ENCODE measurements at places on chromosomes 4 and X.

DNA sequence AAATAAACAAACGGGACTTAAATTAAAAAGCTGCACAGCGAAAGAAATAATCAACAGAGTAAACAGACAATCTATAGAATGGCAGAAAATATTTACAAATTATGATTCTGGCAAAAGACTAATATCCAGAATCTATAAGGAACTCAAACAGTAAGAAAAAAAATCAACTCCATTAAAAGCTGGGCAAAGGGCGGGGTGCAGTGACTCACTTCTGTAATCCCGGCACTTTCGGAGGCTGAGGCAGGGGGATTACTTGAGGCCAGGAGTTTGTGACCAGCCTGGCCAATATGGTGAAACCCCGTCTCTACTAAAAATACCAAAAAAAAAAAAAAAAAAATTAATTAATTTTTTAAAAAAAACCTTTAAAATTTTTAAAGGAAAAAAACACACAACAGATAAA lies 109.0 kb downstream of the ATP11C start:
- DNase-seq, result no peak

DNA sequence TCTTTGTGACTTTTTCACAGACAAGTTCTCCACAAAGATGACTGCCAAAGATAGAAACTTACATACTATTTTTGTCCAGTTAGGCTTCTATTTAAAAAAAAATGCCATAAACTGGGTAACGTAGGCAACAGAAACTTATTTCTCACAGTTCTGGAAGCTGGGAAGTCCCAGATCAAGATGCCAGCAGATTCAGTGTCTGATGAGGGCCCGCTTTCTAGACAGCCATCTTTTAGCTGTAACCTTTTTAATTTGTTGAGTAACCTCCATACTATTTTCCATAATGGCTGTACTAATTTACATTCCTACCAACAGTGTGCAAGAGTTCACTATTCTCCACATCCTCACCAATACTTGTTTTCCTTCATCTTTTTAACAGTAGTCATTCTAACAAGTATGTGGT lies 55.5 kb downstream of the ARHGEF38 start:
- DNase-seq, result no peak

GRCh38 chr4:2695346-2696060 lies 60.6 kb downstream of the TNIP2 start:
- no peak for DNase-seq

DNA sequence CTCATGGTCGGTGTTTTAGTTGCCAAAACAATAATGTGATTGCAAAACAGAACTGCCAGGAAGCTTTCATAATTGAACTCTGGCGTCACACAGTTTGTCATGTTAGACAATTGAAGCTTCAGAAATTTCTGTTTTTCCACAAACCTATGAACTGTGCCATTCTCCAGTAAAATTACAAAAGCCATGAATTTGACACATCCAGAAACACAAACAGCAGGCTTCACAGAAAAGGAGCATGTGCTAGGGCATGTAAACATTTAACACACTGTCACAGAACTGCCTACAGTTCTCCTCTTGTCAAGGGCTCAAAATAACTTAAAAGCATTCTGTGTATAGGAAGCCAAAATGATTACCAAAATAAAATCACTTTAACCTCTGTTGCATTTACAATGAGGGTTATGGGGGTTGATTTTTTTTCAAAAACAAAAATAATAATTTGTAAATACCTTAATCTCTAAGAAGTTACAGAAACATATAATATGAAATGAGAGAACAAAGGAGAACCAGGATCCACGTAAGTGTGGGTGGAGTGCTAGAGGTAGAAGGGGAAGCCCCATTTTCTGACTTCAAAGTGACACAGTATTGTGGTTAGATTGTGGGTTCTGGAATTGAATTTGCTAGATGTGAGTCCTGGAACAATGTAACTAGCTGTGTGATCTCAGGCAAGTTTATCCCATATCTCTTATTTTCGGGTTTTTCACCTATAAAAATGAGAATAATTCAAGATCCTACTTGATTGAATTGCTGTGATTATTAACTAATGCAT lies 295.0 kb downstream of the CENPC start:
- DNase-seq, result no peak

GRCh38 chr4:158255727-158256324 lies 45.5 kb downstream of the TMEM144 start:
- DNase-seq, result no peak

DNA sequence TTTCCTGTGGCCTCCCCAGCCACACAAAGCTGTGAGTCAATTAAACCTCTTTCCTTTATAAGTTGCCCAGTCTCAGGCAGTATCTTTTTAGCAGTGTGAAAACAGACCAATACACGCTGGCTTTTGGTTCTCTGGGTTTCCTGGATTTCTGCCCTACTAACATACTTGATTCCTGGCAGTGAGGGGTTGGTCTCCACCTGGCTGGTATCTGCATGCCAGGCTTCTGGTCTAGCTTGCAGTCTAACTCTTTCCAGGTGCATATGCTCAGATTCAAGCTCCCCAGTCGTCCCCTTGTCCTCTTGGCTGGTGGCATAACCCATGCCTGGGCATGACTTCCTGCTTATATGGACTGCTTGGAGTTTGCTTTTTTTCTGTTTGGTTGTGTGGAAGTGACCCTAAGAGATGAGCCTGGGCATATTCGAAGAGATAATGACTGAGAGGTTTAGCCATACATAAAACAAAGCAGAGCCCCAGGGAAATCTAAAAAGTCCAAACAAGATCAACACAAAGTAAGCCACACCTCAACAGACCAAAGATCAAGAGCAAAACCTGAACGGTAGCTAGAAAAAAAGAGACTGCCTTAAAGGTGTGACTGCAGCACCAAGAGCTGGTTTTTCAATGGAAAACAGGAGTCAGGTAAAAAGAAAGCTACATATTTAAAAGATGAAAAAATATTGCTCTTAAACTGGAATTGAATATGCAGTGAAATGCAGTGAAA lies 102.1 kb upstream of the STS start:
- no peak for DNase-seq
